ENCODE measurements at places on chromosomes 6 and 20.
A peak's percentile ranks its signal among the peaks of the same experiment; 100 is the strongest.

DNA sequence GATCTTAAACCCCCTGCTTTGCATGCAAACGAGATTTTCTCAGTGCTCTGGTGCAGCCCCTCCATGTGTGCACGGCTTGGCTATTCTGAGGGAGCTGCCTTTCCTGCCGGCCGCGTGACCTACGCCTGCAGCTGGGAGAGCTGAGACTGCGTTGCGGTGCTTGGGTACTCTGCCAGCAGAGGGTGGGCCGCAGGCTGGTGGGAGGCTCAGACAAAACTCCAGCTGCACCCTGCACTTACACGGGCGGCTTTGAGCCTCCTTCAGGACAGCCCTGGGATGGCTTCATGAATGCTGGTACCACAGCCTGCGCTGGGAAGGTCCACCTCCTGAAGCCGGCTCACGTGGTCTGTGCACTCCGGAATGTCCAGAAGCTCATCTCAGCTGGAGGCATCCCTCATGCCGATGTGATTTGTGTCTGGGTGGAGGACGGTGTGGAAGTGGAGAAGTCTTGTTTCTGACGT is 223.7 kb downstream of the DLL1 start:
- no peak for DNase-seq

- no peak for DNase-seq
These were observed 52.0 kb downstream of the BFSP1 start for GRCh38 chr20:17479063-17479657.

- no peak for DNase-seq
These were observed 340.2 kb downstream of the DHX35 start for GRCh38 chr20:39302312-39302711.

DNA sequence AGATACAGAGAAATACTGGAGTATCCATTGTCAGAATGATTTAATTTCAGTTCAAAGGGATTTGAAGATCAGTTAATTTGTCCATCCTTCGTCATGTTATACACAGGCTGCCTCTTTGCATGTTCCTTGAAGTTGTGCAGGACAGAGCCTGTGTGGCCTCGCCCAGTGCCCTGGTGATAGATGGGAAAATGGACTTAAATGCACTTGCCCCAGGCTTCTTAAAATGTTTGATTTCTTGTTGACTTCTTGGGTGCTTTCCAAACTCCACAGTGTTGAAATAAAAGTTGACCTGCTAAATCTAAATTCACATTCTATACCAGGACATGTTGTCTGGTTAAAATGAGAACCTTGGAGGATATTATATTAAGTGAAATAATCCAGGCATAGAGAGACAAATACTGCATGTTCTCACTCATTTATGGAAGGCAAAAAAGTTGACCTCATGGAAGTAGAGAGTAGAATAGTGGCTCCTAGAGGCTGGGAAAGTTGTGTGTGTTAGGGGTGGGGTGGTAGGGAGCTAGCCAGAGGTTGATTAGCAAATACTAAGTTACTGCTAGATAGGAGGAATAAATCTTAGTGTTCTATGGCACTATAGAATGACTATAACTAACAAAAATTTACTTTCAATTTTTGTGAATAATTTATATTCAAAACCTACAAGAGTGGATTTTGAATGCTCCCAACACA is 25.3 kb downstream of the MARCKS start:
- no peak for DNase-seq

DNA sequence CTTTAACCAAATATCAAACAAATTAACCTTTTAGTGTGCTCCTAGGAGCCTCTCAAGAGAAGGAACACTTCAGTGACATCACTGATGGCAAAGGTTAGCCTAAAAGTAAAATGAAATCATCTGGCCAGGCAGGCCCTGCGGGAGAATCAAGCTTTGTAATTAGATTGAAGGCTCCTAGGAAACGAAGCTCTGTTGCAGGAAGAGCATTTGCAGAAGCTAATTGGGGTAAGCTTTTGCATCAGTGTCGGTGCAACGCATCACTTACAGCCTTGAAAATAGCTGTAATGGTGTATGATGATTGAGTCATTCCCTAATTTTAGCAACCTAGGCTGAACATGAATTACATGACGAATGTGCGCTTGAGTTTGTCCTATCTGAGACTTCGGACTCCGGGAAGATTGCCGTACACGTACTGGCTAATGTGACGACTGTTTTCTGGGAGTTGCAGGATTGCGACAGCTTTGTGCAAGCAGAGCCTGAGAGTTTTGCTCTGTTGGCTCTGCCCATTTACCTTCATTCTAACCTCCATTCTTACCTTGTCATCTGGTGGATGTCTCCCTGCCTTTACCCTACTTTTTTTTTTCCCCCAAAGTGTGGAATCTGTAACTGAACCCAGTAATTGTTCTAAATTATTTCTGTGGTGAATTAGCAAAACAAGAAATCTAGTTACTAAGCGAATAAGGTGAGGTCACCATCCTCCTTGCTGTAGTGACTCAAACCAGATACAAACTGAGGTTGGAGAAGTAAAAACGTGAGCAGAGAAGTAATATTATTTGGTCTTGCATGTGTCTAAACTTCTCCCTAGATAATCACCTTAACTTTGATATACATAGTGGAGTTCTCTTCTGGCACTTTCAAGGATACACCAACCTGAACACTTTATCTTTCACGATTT is 675.9 kb upstream of the CITED2 start:
- DNase-seq: peak; percentile 56

DNA sequence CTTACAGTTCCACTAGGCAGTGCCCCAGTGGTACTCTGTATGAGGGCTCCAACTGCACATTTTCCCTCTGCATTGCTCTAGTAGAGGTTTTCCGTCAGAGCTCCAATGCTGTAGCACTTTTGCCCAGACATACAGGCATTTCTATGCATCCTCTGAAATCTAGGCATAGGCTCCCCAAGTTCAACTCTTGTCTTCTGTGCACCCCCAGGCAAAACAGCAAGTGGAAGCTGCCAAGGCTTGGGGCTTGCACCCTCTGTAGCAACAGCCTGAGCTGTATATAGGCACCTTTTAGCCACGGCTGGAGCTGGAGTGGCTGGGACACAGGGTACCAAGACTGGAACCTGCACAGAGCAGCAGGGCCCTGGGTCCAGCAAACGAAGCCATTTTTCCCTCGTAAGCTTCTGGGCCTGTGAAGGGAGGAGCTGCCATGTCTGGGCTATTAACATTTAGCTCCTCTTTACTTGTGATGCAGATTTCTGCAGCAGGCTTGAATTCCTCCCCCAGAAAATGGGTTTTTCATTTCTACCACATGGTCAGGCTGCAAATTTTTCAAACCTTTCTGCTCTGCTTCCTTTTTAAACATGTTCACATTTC is 596.2 kb upstream of the ADGRB3 start:
- no peak for DNase-seq

DNA sequence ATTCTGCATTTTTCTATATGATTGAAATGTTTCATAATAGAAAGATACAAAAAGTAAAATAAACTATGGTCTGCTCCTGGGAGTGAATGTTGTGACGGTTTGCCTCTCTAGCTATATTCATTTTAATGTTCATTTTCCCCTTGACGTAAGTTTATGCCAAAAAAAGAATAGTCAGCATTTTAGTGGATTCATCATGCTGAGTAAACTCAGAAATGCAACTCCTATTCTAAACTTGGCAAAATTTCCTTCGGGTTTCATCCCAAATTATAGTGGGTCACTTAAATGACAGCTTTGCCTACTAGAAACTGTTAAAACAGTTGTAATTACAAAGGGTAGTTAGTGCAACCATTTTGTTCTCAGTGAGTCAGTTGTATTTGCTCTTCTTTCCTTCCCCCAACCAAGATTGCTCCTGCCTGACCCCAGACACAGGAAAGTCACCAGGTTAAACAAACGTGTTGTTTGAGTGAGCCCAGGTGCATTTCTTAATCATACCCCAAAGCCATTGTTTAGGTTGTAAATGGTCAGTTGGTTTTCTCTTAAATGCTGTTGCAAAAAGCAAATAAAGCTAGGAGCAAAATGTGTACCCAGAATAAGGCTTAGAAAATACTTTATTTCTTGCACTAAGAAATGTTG is 482.3 kb upstream of the SOX4 start:
- no peak for DNase-seq

DNA sequence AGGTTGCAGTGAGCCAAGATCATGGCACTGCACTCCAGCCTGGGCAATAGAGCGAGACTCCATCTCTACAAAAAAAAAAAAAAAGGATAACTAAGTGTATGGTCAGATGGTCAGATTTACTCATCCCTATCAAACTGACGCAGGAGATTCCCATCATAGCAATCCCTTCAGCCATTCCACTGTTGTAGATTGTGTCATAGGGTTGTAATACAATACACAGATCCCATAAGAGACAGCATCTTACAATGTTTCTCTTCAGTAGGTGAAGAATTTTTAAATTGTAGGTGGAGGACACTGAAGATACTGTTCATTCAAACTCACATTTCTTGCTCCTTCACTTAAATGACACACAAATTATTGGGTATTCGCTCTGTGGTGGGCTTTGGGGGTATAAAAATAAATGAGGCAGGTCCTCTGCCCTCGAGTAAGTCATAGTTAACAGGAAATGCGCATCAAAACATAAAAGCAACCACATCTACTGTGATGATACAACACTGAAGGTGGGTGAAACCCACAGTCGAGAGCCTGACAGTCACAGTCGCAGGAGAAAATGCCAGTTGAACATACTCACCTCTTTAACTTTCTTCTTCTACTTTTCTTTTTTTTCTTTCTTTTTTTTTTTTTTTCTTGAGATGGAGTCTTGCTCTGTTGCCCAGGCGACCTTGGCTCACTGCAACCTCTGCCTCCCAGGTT is 205.5 kb downstream of the ZNF217 start:
- no peak for DNase-seq

GRCh38 chr20:43186312-43186711 is 3.4 kb downstream of the PTPRT start:
- no peak for DNase-seq

DNA sequence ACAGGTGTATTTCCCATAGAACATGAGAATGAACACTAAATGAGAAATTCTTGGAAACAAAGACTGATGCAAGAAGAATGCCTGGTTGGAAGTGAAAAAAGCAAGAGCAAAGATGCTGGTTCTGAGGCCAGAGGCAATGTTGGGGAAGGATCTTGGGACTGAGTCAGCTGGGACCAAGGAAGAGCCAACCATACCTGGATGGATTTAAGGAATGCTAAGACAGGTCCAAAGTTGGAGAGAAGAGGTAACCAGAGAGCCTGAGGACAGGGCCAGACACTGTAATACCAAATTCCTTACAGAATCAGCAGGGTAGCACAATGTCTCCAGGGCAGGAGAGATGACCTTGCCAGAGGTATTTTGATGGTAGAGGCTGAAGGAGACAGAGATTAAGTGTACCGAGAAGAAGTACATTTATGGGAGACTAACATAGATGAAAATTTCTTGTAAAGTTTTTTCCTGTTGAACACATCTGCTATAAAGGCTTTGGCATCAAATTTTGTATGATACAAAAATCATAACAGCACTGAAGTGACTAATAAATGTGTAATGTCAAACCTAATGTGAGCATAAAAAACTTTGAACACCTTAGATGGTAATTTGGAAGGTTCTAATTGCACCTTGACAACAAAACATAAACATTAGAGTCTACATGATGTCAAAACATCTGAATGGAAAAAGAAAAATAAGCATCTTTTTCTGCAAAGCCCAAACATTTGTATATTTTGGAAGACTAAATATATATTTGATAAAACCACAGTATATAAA is 221.7 kb upstream of the MARCKS start:
- DNase-seq: no peak

Data from EL (cell line).